ENCODE measurements at places on chromosomes 12 and 14.

GRCh38 chr14:26023967-26024366 lies 573.9 kb downstream of the NOVA1 start:
- no peak for DNase-seq

- peak; percentile 14 for DNase-seq
Observed at GRCh38 chr12:99334285-99335056, 313.1 kb upstream of the GARIN6 start.

- DNase-seq: no peak
Observed at GRCh38 chr14:51674294-51675002, 22.7 kb downstream of the FRMD6 start.

DNA sequence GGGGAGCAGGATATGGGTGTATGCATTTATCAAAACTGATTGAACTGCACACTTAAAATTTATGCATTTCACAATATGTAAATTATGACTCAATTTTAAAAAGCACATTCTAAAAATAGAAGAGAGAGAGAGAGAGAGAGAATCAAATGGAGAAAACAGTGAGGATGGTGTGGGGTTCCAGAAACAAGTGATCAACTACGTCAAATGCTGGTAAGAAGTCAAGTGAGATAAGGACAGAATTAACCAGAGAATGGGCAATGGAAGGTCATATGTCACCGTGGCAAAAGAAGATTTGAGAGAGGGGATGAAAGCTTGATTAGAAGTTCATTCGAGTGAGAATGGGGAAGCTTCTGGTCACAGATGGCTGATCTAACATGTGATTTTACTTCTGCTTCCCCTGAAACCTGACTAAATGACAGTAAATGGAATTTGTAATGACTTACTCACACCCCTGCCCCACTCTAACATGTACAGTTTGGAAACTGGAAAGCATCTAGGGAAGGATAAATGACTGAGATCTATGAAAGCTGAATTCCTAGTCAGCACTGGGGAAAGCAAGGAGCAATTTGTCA lies 276.5 kb upstream of the AMIGO2 start:
- DNase-seq: no peak
